ENCODE measurements at places on chromosomes 11 and 22.

GRCh38 chr11:111107501-111107900 lies 138.0 kb upstream of the POU2AF2 start:
- DNase-seq, result no peak

- no peak for DNase-seq
Observed at GRCh38 chr22:46381142-46381541, 45.6 kb downstream of the TRMU start.

GRCh38 chr22:30284172-30284571 lies 5.1 kb downstream of the CASTOR1 start:
- DNase-seq, result no peak

- no peak for DNase-seq
Observed at GRCh38 chr11:21634956-21635355, 557.9 kb upstream of the ANO5 start.

DNA sequence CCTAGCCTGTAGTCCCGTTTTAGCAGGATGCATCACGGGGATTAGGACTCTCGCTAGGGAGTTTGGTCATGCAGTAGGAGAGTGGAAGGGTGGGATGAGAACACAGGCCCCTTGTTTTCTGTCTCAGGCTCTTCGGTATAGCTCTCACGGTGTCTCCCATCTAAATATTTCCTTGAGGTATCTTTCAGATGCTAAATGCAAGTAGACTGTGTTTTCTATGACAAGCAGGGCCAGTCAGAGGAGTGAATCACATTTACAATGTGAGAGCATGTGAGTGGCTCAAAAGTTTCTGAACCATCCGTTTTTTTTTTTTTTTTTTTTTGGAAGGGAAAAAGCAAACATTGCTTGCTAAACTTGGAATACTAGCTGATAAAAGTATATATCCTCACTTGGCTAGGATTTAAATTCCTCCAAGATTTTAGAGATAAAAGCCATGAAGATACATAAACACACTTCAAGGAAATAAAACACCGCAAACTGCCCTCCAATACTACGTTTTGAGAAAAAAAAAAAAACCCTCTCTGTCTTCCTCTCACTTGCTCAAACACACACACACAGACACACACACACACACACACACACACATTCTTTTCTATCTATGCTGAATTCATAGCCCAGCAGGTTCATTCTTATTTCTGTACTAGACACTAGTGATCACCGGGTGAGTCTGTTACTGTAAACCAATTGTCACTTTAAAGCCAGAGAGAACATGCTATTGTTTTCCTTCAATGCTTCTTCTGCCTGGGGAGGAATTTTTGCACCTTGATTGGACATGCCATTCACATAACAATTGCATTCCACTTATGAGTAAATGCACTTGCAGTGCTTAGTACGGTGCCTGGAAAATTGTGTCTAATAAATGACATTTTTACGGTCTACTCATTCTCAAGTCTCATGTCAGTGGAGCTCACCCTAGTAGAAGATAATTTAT lies 224.6 kb upstream of the CCDC90B start:
- DNase-seq, result no peak

- DNase-seq, result no peak
Observed at GRCh38 chr22:35834061-35834460, 116.4 kb downstream of the APOL5 start.

DNA sequence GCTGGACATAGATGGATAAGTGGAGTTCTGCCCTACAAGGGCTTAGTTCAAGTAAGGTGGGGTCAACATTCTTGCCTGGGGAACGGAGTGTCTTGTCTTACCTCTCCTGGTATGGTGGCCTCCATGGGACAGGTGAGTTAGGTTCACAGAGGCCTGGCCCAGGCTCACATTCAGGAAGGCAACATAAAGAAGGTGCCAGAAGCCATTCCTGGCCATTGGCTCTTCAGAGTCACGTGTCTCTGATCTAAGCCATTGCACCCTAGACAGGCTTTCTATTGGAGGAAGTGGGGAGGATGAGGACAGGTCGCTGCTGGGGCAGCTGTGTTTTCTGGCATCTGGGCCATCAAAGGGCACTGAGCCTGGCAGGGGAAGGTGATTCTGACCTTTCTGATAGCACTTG lies 14.8 kb downstream of the LMO2 start:
- no peak for DNase-seq

- DNase-seq, result no peak
Observed at GRCh38 chr11:75389925-75390324, 9.4 kb upstream of the RPS3 start.

DNA sequence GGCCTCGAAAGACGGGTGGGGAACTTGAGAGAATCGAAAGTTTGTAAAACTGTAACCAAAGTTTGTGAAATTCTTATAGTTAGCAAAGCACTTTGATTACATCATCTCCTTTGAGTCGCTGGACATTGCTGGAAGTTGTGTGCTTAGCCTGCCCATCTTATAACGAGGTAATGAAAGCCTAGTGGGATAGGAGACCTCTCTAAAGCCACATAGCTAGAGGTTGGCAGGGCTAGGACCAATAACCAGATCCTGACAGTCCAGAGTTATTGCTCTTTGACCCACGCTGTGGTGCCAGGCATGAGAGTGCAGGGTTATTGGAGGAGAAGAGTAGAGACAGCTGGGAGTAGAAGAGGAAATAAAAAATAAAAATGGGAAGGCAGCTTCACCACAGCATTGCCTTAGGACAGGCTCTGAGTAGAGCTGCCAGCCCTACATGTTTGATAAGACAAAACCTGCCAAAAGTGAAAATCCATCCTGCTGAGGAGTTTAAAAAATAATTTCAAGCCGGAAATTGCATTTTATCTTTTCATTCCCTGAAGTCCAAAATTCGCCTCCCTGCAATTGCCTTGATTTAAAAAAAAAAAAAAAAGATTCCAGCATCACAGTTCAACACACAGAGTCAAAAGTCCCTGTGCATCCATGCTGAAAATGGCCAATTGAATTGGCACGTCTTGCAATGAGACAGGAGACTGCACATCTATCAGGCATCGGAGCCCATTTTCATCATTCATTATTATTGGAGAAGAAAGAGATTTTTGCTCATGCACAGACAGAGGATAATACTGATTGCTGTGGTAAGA lies 225.5 kb upstream of the POU2AF2 start:
- DNase-seq, result no peak

GRCh38 chr22:41481131-41481830 lies 12.4 kb downstream of the ACO2 start:
- no peak for DNase-seq

- DNase-seq, result no peak
Observed at GRCh38 chr11:10567446-10567845, 1.0 kb downstream of the LYVE1 start.

DNA sequence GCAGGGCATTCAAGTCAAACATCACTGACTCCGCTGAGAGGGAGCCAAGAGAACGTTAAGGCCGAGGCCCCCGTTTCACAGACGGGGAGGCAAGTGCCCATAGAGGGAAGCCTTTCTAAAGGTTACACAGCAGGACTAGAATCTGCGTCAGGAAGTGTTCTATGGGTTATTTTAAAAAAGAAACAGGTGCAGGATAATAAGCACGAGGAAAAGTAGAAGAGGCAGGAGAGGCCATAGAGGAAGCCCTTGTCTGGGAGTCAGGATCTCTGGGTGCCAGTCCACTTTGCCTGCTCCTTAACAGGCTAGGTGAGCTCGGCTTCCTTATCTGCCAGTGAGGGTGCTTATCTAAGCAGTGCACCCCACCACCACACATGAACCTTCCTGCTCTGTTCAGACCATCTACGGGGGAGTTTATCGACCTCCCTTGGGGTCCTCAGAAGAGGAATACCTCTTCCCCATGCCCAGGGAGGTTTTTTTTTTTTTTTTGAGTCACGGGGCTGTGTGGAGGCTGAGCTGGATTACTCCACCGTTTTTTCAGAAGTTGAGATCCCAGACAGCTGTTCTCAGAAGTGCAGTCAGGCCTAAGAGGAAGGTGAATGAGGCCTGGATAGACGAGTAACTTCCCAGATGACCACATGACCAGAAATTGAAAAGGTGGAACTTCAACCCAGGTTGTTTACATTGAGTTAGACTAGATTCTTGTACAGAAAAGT lies 1.2 kb upstream of the FCHSD2 start:
- no peak for DNase-seq

All from stimulated activated CD4-positive, alpha-beta T cell treated with anti-CD3 and anti-CD28 coated beads, TNF-alpha, amount 100 ng/mL, for 4 hours (primary cell).